Stimulated activated CD4-positive, alpha-beta T cell treated with anti-CD3 and anti-CD28 coated beads, Interleukin-4, amount 100 ng/mL, for 4 hours (primary cell): ENCODE measurements at places on chromosomes 16 and 17.

DNA sequence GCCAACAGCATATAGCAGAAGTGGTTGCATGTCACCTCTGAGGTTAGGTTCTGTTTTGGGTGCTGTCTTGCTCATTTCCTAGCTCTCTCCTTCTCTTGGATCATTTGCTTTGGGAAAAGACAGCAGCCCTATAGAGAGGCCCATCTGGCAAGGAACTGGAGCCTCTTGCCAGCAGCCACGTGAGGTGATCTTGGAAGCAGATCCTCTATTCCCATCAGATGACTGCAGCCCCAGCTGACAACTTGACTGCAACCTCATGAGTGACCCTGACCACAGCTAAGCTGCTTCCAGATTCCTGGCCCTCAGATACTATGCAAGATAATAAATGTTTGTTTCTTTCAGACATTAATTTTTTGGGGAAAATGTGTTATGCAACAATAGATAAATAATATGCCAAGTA lies 213.3 kb upstream of the HS3ST4 start:
- DNase-seq, result no peak

DNA sequence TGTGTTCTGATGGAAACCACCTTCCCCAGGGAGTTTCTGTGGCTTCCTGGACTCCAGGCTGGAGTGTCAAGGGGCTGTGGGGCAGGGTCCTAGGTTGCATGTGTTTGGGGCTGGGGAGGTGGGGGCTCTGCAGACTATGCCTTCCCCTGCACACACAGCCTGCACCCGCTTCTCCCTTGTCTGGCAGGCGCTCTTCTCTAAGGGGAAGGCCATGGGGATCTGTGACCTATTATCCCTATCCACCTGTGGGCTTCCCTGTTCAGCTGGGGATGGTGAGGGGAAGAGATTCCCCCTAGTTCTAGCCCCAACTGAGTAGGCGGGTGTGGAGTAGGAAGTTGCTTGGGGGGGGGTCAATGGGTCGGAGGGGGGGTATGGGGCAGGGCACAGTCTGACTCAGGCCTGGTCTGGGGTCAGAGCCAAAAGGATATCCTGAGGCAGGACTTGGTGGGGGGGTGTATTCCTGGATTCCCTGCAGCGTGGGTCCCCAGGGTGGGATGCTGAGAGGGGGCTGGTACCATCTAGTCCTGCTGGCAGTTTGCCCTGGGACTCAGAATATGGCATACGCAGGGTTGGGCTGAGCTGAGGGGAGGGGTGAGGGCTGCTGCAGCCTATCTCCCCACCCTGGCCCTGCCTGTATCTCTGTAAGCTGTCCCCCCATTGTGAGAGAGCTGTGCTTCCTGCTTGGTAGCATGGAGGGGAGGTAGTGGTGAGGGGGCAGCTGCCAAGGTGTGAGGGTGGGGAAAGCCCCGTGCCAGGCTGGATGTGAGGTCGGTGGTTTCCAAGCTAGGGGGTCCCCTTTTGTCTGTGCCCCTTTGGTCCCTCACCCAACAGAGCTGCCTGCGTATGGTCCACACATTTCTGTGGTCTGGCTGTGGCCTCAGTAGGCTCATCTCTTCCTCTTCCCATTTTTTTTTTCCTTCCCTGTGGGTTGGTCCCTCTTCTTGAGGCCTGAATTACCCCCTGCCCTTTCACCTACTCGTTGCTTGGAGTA lies 14.7 kb downstream of the RARA start:
- DNase-seq, result no peak

GRCh38 chr17:42518755-42519545 lies 17.1 kb upstream of the NAGLU start:
- no peak for DNase-seq

DNA sequence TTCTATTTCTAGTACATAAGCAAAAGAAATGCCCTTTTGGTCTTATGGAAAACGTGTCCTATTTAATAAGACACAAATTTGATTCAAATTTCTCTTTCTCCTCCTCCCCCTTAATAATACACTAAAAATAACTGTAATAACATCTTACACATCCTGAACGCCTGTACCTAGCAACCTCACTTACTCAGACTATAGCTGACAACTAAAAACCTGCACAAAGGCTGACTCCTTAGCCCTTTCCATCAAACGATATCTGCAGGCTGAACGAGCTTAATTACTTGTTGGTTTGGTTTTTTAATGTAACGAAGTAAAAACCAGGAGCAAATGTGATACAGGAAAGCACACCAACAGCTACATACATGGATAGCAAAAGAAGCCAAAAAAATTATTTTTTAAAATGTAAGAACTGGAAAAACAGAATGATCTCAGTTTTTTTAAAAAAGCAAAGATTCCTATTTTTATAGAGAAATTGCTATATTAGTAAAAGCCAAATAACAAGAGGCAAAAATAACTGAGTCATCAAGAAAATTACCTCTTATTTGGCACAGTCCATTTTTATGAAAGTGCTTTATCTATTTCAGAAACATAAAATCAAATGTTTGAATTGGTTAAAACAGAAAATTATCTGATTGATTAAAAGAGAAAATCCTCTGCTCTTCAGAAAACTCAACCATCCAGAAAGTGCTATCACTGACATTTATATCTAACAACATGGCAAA lies 23.5 kb downstream of the ADCY9 start:
- no peak for DNase-seq

DNA sequence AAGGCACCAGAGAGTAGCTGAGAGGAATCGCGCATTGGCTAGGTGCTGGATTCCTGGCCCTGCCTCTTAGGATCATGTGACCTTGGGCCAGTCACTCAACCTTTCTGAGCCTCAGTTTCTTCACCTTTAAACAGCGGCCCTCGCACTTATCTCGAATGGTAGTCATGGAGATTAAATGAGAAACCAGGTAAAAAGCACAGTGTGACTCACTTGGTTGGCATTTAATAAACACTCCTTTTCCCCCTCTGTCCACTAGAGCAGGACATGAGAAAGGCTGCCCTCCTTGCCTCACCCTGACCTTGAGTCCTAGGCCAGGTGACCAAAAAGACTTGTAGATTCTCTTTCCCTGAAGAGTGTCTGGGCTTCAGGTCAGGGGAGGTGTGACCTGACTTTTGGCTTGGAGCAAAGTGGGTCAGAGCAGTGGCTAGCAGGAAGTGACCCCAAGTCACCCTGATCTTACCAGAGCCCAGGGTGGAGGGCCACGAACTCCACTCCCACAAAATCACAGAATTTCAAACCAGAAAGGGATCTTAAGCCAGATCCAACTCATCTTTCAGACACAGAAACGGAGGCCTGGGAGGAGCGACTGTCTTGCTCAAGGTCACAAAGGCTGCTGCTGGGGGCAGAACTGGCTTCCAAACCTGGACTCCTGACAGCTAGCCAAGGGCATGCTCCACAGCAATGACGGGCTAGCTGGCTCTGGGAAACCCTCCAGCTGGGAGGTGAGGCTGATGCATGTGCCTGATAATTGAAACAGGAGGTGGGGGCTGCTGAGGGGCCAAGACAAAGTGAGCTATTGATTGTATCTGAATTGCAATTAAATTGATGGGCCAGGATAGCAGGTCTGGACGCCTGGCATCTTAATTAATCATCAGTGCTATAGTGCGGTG lies 65.2 kb downstream of the PIPOX start:
- DNase-seq, result no peak

- DNase-seq, result no peak
Observed at GRCh38 chr17:64345689-64346376, 44.8 kb downstream of the PECAM1 start.

DNA sequence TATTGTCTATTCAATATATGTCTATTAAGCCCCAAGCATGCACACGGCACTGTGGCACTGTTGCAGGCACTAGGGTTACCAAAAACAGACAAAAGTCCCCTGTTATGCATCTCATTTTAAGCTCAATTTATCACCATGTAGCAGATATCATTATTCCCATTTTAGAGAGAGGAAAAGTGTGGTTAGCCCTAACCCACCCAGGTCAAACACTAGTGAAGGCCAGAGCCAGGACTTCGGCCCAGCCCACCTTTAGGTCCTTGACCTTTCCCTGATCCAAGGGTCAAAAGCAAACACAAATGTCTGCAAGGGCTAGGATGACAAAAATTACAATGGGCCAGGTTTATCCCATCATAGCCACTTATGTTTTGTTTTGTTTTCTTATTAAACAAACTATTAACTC lies 130.3 kb upstream of the NUDT7 start:
- DNase-seq, result no peak

- DNase-seq, result peak; percentile 68
Observed at GRCh38 chr16:87956365-87957231, 5.4 kb downstream of the BANP start.

- no peak for DNase-seq
Observed at GRCh38 chr17:58285422-58285810, 4.7 kb upstream of the MPO start.

DNA sequence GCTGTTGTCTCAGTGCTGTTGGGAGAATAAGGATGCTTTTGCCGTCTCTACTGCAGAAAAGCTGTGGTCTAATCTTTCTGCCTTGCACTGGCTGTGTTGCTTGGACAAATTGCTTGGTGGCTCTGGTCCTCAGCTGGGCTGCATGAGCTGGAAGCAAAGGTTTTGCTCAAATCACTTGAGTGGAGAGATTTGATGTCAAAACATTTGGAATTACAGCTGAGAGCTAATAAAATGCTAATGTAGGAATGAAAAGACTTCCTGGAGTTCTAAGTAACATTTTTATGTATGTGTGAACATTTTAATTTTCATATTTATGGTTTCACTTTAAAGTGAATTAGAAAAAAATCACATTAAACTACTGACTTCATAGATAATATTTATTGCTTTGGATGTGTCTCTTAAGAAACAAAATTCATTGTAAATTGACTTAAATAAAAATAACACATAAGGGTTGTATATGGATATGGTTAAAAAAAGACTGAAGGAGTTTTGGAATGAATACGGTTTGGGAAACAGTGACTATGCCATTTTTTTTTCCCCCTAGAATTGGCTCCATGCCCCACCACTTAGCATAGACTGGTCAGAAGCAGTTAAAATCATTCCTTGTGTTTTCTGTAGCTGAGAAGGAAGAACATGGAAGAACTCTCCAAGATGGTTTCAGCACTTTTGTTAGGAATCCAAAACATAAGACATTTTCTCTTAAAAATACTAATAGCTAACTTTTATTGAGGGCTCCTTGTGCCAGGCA lies 39.2 kb upstream of the FAM20A start:
- DNase-seq, result no peak

GRCh38 chr16:56226187-56226586 lies 34.9 kb downstream of the GNAO1 start:
- DNase-seq, result no peak

GRCh38 chr17:42857389-42857788 lies 6.4 kb downstream of the AOC3 start:
- DNase-seq, result no peak

DNA sequence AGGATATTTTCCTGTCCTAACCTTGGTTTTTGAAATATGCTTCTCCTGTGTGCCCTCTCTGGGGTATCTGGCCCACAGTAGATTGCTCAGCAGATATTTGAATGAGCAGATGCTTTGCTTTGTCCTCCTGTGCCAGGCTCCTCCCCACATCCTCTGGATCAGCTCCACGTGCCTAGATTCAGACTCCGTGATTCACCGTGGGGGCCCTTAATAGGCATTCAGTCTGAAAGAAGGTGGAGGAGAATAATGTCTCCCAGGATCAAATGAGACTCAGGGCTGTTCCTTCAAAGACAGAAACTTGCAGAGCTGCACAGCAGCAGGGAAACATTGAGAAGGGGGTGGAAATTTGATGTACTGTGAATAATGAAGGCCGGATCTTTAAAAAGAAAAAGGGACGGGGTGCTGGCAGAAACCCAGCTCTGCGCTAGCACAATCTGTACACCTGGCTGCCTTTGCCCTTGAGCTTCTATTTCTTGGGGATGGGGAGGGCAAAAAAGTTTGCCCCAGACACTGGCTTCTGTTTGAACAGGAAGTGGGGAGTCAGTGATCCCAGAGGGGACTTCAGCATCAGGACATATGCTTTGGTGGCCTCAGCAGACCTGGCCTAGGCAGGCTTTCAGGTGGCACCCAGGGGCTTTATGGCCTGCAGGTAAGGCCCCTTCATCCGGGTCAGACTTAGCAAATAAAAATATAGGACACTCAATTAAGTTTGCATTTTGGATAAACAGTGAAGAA lies 15.9 kb upstream of the SLC12A3 start:
- DNase-seq, result no peak

DNA sequence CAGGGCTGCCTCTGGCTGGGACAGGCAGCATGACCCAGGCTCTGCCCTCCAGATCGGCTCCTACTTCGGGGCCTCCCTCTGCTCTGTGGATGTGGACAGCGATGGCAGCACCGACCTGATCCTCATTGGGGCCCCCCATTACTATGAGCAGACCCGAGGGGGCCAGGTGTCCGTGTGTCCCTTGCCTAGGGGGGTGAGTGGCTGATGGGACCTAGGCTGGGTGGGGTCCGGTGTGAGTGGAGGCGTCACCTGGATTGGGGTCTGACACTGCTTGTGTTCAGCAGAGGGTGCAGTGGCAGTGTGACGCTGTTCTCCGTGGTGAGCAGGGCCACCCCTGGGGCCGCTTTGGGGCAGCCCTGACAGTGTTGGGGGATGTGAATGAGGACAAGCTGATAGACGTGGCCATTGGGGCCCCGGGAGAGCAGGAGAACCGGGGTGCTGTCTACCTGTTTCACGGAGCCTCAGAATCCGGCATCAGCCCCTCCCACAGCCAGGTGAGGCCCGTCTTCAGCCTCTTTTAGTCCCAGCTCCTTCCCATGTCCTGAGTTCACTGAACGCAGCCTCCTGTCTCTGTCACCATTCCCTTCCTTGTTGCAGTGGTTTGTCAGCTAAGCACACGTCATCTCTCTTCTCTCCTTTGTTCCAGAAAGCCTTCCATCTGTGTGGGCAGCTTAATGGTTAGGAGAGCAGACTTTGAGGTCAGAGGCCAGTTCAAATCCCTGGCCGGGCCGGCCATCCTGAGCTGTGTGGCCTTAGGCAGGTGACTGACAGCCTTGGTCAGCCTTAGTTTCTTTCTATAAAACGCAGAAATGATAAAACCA lies 16.9 kb downstream of the COX6A2 start:
- no peak for DNase-seq

DNA sequence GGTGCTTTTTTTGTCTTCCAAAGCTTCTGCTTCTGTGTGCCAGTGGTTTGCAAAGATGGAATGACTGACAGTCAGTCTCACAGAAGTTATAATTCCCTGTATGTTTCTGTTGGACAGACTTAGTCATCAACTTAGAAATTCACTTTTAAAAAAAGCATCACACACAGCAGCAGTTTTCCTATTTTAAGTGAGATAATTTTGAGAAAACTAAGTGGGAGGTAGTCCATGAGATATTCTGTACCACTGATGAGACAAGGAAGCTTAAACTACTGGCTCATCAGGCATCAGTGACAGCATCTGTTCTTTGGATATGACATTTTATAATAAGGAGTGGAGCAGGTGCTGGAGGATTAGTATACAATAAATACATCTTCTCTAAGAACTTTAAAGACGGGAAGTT lies 20.0 kb downstream of the CNP start:
- DNase-seq, result no peak

DNA sequence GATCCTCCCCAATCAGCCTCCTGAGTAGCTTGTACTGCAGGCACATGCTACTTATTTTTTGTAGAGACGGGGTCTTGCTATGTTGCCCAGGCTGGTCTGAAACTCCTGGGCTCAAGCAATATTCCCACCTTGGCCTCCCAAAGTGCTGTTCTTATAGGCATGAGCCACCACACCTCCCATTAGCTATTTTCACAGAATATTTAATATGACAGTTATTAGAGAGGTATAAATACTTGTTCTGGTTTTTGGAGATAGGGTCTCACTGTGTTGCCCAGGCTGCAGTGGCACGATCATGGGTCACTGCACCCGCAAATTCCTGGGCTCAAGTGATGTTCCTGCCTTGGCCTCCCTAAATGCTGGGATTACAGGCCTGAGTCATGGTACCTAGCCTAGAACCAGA lies 21.1 kb downstream of the ZNF213 start:
- DNase-seq, result no peak

GRCh38 chr16:79482011-79482410 lies 118.5 kb downstream of the MAF start:
- DNase-seq, result no peak

GRCh38 chr17:81387100-81388090 lies 7.9 kb upstream of the BAHCC1 start:
- peak; percentile 60 for DNase-seq
